Adrenal gland (tissue), 19 donors: ENCODE measurements at places on chromosomes 12 and 14. TPM values are rescaled to one million over a fixed set of nuclear protein-coding genes. Genes with fewer than 3 reads are reported as not detected.

DNA sequence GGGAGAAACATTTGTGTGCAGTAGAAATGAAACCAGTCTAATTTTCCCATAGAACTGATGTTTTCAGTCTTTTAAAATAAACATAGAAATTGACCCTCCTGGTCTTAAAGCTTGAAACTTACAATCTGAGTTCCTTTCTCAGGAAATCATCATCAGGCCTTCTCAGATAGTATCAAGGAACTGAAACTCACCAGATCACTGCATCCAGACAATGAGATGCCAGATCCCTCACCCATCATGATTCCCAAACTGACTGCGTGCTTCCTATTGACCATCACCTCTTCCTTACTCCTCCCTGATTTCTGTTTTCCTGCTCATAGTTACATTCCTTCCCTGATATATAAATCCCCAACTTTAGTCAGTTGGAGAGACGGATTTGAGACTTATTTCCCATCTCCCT lies 195.0 kb upstream of the AMIGO2 start:
- H3K4me3 ChIP-seq = no peak overlapping the region
- no peak for DNase-seq
- no peaks in the 10 kb centered on the region for H3K27me3 ChIP-seq
- peaks cover 8% of the 10 kb centered on the region for H3K4me1 ChIP-seq
- H3K27ac ChIP-seq = no peak overlapping the region

GRCh38 chr12:32522331-32523221 lies 123.2 kb downstream of the FGD4 start:
- H3K4me3 ChIP-seq = no peak overlapping the region
- no peaks in the 10 kb centered on the region for H3K4me1 ChIP-seq
- peak overlapping the region; percentile 43 for H3K27ac ChIP-seq

CLEC7A gene
- total RNA-seq = 3.3 TPM

P2RX2 gene
- not detected for total RNA-seq

DNA sequence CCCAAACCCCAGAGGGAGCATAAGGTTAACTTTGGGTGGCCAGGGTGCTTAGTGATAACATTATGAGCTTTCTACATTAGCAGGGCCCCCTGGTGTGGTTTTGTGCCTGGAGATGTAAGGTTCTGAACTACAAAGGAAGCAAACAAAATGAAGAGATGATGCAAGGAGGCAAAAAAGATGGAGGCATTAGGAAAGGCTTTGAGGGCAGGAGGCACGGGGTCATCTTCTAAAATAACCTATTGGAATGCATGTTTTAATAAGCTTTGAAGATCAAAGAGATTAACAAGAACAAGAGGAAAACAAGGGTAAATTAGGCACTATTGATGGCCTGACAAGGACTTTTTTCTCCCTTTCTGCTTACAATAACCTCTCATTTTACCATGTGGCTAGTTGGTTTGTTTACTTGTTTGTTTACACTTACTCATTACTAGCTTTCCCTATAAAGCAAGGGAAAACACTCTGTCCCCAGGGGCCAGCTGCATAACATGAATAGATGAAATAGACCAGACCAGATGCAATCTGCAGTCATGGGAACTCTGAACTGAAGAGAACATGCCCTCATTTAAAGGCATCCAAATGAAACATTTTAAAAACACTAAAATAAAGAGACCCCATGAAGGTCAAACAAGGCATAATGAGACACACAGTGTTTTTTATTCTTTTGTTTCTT lies 390.3 kb downstream of the DIO2 start:
- no peaks in the 10 kb centered on the region for H3K36me3 ChIP-seq
- no peak overlapping the region for H3K27ac ChIP-seq
- no peak for DNase-seq
- no peaks in the 10 kb centered on the region for H3K4me1 ChIP-seq

GRCh38 chr12:28104316-28104715 lies 85.9 kb upstream of the CCDC91 start:
- no peaks in the 10 kb centered on the region for H3K27me3 ChIP-seq
- no peaks in the 10 kb centered on the region for H3K36me3 ChIP-seq
- no peak overlapping the region for H3K4me3 ChIP-seq
- no peak for DNase-seq
- no peak overlapping the region for H3K27ac ChIP-seq

DNA sequence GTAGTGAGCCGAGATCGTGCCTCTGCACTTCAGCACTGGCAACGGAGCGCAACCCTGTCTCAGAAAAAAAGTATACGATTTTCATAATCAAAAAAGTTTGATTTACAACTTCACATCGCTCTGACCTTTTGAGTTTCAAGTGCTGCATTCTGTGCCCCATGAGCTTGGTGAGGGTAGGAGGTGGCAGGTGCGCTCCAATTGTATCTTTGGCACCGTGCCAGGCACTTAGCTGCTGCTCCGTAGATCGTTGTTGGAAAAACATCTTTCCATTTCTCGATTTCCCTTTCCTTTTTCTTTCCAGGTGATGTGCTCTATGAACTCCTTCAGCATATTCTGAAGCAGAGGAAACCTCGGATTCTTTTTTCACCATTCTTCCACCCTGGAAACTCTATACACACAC lies 203.7 kb downstream of the ETV6 start:
- H3K4me3 ChIP-seq = no peak overlapping the region
- H3K36me3 ChIP-seq = no peaks in the 10 kb centered on the region
- H3K4me1 ChIP-seq = no peaks in the 10 kb centered on the region
- DNase-seq = no peak

GRCh38 chr12:68154779-68155178 lies 4.8 kb downstream of the IFNG start:
- H3K27ac ChIP-seq = no peak overlapping the region
- H3K36me3 ChIP-seq = no peaks in the 10 kb centered on the region

NKX2-1 gene
- not detected for total RNA-seq

DNA sequence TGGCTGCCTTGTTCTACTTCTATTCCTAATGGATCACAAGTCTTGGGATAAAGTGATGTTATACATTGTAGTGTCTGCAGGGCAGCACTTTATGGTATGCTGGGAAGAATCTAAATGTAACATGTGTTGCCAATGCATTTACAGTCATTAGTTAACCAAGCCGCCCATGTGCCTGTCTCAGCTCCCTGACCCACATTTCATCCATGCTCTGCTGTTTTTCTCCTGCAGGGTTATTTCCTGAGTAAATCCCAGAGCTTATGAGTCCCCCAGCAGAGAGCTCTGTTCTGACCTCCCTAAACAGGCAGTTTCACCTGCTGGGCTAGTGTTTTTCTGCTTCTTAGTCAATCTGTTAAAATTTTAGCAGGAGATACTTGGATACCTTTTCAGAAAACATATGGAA lies 4.4 kb upstream of the TMTC2 start:
- no peaks in the 10 kb centered on the region for H3K36me3 ChIP-seq
- no peak overlapping the region for H3K4me3 ChIP-seq
- H3K27me3 ChIP-seq = no peaks in the 10 kb centered on the region
- DNase-seq = no peak
- H3K27ac ChIP-seq = no peak overlapping the region
- H3K4me1 ChIP-seq = no peaks in the 10 kb centered on the region

DNA sequence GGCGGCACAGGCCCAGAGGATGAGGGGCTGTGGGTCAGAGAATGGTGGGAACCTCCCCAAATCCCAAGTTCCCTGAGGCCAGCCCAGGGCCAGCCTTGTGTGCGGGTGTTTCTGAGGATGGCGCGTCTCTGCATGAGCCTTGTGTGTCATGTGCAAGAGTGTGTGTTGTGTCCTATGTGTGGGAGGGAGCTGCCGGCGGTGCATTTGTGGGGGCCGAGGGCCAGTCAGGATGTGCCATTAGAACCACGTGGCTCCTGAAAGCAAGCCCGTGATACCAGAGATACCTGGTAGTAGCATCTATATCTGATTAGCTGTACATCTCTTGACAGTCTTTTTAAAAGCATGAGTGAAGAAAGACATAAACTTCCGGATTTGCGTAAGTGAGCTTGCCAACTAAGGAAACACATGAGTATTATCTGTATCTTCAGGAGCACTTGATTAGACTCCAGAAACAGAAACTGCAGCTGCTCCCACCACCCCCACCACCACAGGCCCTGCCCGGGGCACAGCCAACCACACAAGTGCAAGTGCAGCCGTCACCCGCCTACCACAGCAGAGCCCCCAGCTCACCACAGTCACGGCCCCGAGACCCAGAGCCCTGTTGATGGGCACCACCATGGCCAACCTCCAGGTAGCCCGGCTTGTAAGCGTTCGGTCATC lies 19.2 kb downstream of the DDX51 start:
- H3K4me3 ChIP-seq = no peak overlapping the region
- DNase-seq = no peak
- H3K27me3 ChIP-seq = no peaks in the 10 kb centered on the region
- H3K27ac ChIP-seq = no peak overlapping the region
- H3K36me3 ChIP-seq = no peaks in the 10 kb centered on the region
- H3K4me1 ChIP-seq = no peaks in the 10 kb centered on the region

PRH1 gene
- 24.9 TPM for total RNA-seq

- no peaks in the 10 kb centered on the region for H3K36me3 ChIP-seq
- H3K27me3 ChIP-seq = no peaks in the 10 kb centered on the region
Observed at GRCh38 chr12:14901228-14901562, 15.5 kb upstream of the MGP start.

HOXC6 gene
- 2.5 TPM for total RNA-seq

NRIP2 gene
- total RNA-seq = 2.7 TPM

TC2N gene
- 28.4 TPM for total RNA-seq

- peaks cover 13% of the 10 kb centered on the region for H3K4me1 ChIP-seq
- peak; percentile 32 for DNase-seq
- H3K4me3 ChIP-seq = no peak overlapping the region
- H3K27ac ChIP-seq = no peak overlapping the region
Observed at GRCh38 chr12:69275471-69275891, 36.1 kb downstream of the CPSF6 start.

- DNase-seq = no peak
- H3K36me3 ChIP-seq = no peaks in the 10 kb centered on the region
- H3K4me3 ChIP-seq = no peak overlapping the region
- H3K4me1 ChIP-seq = no peaks in the 10 kb centered on the region
- no peak overlapping the region for H3K27ac ChIP-seq
Observed at GRCh38 chr12:3604286-3604685, 113.3 kb downstream of the PRMT8 start.

DNA sequence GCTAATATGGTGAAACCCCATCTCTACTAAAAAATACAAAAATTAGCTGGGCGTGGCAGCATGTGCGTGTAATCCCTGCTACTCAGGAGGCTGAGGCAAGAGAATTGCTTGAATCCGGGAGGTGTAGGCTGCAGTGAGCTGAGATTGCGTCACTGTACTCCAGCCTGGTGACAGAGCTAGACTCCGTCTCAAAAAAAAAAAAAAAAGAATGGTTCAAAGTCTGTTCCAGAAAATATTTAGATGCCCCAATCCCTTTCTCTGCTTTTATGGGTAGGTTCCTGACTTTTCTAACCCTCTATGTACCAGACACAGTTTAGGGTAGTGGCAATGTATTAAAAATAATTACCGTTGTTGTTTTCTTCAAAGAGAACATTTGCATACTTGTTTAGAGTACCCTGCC lies 161.4 kb downstream of the STXBP6 start:
- H3K4me3 ChIP-seq = no peak overlapping the region
- no peak for DNase-seq
- H3K4me1 ChIP-seq = no peaks in the 10 kb centered on the region
- H3K36me3 ChIP-seq = no peaks in the 10 kb centered on the region
- H3K27ac ChIP-seq = no peak overlapping the region

PDZRN4 gene
- total RNA-seq = 0.97 TPM

- H3K4me3 ChIP-seq = no peak overlapping the region
- no peaks in the 10 kb centered on the region for H3K36me3 ChIP-seq
- H3K27ac ChIP-seq = no peak overlapping the region
- no peaks in the 10 kb centered on the region for H3K27me3 ChIP-seq
- no peak for DNase-seq
- H3K4me1 ChIP-seq = no peaks in the 10 kb centered on the region
Observed at GRCh38 chr12:129827102-129827865, 76.5 kb downstream of the TMEM132D start.

NTN4 gene
- 43.8 TPM for total RNA-seq

KMT2D gene
- total RNA-seq = 80.9 TPM

DNA sequence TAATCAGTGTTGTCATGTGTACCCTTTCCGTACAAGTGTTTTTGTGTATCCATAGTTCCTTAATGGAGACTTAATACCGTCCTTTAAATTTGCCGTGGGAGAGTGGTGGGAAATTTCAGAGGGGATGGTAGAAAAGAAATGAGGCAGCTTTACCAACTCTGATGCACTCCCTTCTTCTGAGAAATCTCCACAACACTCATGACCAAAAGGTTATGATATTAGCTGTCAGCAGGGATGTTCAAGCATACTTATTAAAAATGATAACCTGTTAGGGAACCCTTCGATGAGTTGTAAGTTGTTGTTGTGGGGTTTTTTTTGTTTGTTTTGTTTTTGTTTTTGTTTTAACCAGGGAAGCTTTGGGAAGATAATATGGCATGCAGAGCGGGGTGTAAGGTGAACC lies 12.5 kb downstream of the RAB21 start:
- peaks cover 47% of the 10 kb centered on the region for H3K4me1 ChIP-seq
- no peak overlapping the region for H3K4me3 ChIP-seq

DNA sequence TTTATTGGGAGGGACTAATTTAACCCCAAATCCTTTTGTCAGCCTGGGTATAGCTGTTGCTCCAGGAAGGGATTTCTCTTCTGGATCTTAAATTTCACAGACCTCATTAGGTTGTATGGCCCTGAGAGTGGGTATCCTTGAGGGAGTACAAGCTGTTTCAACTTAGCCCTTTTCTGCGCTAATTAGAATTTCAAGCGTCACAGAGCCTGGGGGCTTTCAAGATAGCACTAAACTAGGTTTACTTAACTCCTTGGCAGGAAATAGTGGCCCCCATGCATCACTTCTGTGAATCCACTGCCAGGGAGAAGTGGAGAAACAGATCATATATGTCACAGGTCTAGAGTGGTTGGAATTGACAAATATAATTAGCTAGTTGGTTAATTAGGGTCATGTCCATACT lies 5.9 kb upstream of the PDE1B start:
- no peaks in the 10 kb centered on the region for H3K36me3 ChIP-seq
- DNase-seq = no peak
- no peak overlapping the region for H3K27ac ChIP-seq
- H3K4me3 ChIP-seq = no peak overlapping the region

DNA sequence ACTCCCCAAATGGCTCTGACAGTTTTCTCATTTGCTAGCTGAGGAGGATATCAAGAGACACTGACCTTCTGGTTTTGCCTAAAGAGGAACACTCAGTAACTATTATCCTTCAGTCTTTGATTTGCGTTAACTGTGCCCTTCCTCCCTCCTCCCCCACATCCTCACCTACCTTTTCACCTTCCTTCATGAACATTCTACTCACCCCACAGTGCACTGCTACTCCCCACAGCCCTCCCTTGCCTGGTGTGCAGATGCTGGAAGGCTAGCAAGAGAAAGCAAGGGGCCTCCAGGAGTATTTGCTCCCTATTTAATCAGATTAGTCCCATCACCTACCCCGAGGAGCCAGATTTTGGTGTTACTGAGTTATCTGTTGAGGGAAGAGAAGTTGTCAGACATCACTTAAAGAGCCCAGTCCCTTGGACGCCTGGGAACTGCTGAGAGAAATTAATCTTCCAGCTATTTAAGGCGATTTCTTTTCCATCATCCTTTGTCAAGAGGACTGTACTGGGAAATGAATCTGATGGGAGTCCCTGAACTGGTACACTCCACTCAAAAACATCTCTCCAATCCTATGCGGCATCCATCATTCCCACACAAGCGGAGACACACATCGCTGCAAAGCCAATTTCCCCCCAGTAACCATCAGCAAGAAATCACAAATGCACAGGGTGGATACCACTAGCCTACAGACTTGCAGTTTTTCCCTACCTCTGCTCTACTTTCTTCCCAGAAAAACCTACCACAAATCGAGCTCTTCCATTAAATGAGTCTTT lies 11.5 kb downstream of the PSMB5 start:
- H3K4me3 ChIP-seq = no peak overlapping the region
- H3K27ac ChIP-seq = no peak overlapping the region
- DNase-seq = no peak

- H3K36me3 ChIP-seq = no peaks in the 10 kb centered on the region
- no peaks in the 10 kb centered on the region for H3K4me1 ChIP-seq
- no peak for DNase-seq
- H3K4me3 ChIP-seq = no peak overlapping the region
- no peak overlapping the region for H3K27ac ChIP-seq
Observed at GRCh38 chr12:42504049-42504448, 85.5 kb downstream of the PRICKLE1 start.
